Kidney epithelial cell (primary cell): ENCODE measurements at places on chromosomes 4 and X. TPM values are rescaled to one million over a fixed set of nuclear protein-coding genes. Genes with fewer than 3 reads are reported as not detected.

The TGIF2LX gene
- not detected in 2 replicates for total RNA-seq

The FGB gene
- total RNA-seq, result 1.5 and 3.7 TPM in 2 replicates

The ZCCHC18 gene
- 1.4 and 1.5 TPM in 2 replicates for total RNA-seq

The SSX4B gene
- total RNA-seq, result not detected in 2 replicates

The HPGDS gene
- not detected in 2 replicates for total RNA-seq

The CT45A6 gene
- not detected in 2 replicates for total RNA-seq
